ENCODE measurements at places on chromosomes 12 and 14. TPM values are rescaled to one million over a fixed set of nuclear protein-coding genes. Genes with fewer than 3 reads are reported as not detected.

SLC16A7 gene
- 91.9 TPM for total RNA-seq

DNA sequence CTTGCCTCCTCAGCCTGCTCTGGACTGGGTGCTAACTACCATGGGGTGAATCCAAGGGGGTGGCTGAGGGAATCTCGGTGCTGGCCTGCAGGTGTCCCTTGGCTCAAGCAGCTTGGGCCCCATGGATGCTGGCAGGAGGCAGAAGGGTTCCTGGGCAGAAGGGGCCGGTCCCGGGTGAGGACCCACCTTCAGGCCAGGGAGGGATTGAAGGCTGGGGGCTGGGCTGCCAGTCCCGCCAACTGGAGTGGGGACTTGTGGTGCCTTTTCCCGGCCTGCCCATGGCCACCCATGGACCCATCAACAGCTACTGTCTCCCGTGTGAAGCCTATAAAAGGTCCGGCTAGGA lies 550.1 kb downstream of the SLC6A15 start:
- no peak for DNase-seq

- DNase-seq: no peak
Observed at GRCh38 chr12:6954316-6955107, 3.4 kb downstream of the PTPN6 start.

GRCh38 chr14:76484355-76484754 lies 108.4 kb downstream of the ESRRB start:
- no peak for DNase-seq

All from mesenteric fat pad (tissue), 1 donor.